Uterus (tissue), 4 donors: ENCODE measurements at places on chromosomes 3 and 15.
A peak's percentile ranks its signal among the peaks of the same experiment; 100 is the strongest.

GRCh38 chr3:149473357-149474249 lies 894 bp upstream of the TM4SF4 start:
- no peak for DNase-seq

GRCh38 chr3:65492249-65492648 lies 546.5 kb downstream of the MAGI1 start:
- no peak for DNase-seq

DNA sequence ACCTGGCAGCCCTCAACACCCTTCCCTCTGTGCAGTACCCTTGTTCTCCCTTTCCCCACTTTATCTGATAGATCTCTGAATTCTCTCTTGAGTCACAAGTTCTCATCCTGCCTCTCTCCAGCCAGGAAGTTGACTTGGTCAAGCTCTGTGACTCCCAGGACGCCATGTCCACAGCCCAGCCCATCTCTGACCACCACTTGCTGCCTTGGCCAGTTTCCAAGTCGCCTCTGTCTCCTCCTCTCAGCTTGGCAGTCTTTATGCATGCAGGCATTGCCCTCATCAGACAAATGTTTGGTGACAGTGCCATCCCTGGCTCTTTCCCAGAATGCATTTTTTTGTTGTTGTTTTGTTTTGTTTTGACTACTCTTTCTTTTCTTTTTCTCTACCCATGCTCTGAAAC lies 25.7 kb downstream of the ZNF35 start:
- no peak for DNase-seq

- no peak for DNase-seq
Observed at GRCh38 chr3:14988988-14989394, 41.6 kb downstream of the NR2C2 start.

DNA sequence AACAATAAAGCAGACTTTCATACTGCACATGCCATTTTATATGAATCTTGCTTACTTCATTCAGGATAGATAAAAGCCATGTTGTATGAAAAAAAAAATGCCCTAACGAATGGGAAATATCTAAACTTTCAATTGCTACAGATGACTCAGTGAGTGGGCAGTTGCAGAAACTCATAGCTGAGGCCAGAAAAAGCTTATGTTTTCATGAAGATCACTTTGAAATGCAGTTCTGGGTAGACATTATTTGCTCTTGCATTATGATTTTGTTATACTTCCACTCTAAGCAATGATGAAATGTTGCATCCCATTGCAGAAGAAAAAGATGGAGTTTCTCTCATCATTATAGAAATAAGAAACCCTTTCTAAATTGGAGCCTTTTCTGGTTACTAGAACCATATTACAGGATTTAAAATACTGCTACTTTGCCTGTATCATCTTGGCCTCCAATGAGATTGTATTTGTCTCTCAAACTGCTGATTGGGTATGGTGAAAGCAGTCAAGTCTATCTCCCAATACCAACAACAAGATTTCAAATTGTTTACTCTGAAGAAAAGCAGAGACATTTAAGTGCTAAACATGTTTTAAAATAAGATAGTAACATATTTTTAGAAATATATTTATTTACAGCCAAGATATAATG lies 17.0 kb downstream of the PEAK1 start:
- DNase-seq: no peak

DNA sequence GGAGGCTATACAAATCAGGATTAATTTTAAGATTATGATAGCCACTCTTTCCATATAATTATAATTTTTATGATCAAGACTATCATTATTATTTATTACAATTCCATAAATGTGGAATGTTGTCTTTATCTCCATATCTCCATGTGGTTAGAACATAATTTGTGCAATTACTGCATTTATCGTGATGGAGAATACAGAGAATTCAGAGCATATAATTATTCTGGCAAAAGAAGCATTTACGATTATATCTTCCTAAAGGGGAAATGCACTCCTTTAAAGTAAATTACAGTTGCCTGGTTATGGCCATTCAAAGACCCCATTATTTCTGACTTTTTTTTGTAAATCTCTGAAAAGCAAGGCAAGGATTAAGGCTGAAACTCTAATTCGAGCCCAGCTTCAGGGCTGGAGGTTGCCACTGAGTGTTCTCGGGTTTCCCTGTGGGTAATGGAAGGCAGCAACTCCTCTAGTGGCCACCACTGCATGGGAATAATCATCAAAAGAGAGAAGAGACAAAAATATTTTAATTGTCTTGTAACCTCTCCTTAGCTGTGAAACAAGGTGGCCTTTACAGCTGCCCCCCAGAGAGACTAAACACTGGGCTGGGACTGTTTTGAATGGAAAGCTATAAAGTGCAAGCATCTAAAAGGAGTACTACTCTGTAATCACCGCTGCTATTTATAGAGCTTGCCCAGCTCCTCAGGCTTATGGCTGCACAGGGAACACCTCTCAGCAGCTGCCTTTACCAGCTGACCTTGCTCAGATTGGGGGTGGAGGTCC lies 59.8 kb upstream of the PRTG start:
- DNase-seq: no peak

DNA sequence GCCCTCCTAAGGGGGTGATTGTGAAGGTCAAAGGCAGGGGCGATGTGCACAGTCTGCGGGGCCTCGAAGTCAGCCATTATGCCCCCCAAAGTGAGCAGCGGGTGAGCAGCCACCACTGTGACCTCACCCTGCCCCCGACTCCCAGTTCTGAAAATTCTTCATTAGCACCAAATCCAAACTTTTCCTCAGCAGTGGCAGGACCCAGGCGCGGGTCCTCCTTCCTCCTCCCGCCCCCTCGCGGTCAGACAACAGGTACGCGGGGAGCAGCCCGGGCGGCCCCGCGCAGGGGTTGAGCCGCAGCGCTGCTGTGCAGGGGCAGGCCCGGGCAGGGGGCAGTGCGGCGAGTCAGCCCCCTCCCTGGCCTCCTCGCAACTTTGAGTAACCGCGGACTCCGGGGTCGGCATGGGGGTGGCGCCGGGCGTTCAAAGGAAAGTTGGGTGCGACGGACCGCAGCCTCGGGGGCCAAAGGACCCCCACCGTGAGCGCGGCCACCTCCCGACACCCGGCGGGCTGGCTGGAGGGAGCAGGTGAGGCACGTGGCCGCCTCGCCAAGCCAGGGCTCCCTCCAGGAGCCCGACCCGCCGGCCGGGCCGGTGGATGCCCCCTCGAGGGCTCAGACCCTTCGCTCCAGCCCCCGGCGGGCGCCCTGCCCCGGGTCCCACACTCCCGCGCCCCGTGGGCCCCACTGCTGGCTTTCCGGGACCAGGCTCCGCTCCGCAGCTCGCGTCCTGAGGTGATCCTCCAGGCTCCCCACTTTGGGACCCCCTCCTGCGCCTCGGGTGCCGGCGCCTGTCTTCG lies 49.4 kb upstream of the CCDC174 start:
- DNase-seq: no peak

GRCh38 chr3:15050405-15051092 lies 14.6 kb downstream of the MRPS25 start:
- no peak for DNase-seq

DNA sequence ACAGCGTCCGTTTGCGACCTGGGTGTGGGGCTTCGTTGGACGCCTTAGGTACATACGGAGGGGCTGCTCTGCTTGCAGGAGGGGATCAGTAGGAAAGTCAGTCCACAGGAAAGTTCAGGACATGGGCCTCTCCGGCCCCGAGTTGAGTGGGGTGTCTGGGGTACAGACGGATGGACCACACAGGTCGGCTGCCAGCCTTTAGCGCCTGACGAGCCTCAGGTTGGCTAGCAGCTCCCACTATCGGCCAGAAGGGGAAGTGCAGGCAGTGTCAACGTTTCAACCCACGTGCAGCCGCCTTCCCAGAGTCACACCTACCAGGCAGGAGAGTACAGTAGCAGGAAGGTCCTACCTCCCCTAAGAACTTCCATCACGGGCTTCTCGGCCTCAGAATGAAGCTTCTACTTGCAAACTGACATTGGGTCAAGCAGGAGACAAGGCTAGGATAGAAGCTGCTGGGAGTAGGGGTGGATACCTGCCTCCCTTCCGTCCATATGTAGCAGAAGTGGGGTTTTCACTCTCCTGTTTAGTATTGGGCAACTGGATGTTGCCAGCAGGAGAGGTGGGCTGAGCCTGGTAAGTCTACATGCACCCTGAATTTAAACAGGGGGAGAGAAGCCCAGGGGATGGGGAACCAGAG lies 1.8 kb upstream of the SCN5A start:
- DNase-seq: peak; percentile 56

GRCh38 chr3:122305818-122306621 lies 19.0 kb upstream of the CSTA start:
- DNase-seq: no peak

DNA sequence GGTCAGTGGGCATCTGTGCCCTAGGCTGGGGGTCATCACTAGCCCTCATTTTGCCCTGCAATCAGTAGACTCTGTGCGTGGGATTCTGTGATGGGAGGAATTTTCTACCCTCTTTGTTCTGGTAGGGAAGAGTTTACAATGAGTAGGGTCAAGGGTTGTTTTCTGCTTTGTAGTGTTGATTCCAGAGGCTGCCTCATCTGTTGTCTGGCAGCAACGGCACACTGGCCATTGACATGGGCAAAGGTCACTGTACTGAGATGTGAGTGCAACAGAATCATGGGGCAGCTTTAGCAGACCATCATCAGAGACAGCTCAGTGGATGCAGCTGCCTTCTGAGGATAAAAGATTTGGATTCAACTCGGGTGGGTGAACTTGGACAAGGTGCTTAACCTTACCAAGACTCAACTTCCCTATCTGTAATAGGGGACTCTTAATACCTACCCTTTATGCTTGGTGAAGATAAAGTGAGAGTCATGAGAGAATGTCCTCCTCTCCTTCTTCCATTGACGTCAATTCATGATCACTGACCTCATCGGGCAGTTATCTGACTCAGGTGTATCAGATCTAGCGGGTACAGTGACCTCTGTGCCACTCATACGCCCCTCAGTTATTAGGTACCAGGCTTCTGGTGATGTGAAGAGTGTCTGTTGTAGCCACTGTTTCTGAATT lies 127.5 kb downstream of the RPLP1 start:
- no peak for DNase-seq

DNA sequence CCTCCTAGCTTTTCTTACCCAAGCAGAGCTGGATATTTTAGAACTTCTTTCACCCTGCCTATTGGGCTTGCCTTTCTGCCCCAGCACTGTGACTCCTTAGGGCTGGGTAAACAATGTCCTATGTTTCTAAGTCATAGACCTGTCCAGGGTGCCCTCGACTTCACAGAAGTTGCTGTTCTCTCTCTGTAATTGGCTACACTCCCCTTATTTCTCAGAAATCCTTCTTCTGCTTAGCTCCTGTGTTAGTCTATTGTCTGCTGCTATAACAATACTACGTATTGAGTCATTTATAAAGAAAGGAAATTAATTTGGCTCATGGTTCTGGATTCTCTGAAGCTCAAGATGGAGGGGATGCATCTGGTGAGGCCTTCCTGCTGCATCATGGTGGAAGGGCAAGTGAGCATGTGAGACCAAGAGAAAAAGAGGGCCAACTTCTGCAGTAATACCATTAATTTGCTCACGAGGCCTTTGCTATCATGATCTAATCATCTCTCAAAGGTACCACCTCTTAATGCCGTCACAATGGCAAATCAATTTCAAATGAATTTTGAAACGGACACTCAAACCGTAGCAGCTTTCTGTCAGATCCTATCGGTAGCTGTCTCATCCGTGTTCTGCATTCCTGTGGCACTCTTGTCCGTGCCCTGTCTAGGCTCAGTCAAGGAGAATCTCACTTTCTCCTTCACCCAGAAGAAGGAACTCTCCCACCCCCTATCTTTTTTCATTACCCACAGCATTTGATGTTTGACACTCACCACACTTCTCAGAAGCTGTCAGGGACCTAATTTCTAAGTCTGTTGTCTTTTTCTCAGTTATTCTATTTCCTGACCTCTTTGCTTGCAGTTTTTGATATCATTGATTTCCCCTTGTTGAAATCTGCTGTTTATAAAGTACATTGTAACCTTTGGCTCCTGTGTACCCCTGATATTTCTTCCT lies 22.3 kb upstream of the GPR171 start:
- DNase-seq: no peak

- DNase-seq: no peak
Observed at GRCh38 chr3:184832044-184832443, 20.1 kb downstream of the VPS8 start.

GRCh38 chr3:124609402-124609801 lies 120.8 kb upstream of the UMPS start:
- DNase-seq: no peak

DNA sequence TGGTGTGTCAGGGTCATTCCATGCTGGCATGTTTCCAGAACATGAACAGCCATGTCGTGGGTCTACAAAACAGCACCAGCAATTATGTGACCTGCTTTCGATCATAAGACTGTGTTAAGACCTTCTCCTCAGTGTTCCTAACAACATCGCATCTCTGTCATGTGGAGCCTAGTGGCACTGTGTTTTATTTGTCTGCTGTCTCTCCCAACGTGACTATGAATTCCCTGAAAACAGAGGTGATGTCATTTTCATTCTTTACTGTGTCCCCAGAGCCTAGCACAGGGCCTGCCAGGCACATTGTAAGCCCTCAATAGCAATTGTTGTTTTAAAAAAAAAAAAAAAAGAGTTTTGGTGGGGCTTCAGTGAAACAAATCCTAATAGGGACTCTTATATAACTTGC lies 94.2 kb upstream of the IL12A start:
- DNase-seq: no peak

DNA sequence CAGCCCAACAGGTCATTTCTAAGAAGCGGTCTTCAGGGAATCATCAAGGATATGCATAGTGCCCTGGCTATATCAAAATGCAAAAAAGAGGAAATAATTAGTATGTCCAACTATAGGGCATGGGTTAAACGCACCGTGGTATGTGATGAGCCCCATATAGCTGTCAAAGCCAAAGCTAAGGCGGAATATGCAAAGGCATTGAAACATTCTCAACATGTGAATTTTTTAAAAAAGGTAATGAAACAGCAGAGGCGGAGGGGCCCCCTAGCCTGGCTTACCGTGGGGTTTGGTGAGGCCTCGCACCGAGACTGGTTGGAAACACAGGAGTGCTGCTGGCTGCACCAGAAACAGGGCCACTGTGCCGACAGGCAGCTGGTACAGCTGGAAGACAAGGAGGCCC lies 23.2 kb downstream of the PLXND1 start:
- no peak for DNase-seq

GRCh38 chr3:127750226-127751031 lies 71.9 kb downstream of the MGLL start:
- DNase-seq: no peak

- DNase-seq: no peak
Observed at GRCh38 chr3:163657088-163657487, 1421.2 kb downstream of the SI start.
